Cerebellar nuclear complex (tissue), 1 donor: ENCODE measurements at places on chromosomes 1 and 21.

DNA sequence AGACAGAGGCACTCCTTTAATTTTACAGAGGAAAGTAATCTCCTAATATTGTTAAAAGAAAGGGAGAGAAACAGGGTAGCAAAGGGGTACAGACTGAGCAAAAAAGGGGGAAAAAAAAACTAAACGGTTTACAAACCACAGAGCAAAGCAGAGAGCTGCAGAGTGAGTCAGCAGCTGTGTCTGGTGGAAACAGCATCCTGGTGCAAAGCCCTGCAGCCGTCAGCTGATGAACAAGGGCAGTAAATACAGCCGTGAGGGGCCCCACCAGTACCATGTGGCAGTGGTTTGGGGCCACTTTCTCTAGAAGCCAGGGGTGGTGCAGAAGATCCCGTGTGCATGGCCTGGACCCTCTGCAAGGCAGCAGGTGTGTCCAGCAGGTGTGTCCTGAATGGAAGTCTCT, 111.3 kb downstream of the ERG start:
- no peak for DNase-seq

DNA sequence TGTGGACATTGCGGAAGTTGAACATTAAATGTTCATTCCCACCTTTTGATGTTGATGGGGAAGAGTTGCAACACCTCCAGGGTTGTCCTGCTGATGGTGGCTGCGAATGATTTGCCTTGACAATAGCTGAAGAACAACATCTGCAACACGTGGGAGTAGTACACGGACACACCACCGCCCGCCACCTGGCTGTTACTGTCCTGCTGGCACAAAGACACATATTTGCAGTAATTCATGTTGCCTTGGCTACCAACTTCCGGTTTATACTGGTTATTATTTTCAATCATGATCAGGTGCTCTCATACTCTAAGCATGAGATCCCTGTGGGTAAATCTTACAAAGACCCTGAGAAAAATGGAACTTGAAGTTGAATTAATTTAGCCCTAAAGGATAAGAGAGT, 55.2 kb downstream of the UBR4 start:
- no peak for DNase-seq

DNA sequence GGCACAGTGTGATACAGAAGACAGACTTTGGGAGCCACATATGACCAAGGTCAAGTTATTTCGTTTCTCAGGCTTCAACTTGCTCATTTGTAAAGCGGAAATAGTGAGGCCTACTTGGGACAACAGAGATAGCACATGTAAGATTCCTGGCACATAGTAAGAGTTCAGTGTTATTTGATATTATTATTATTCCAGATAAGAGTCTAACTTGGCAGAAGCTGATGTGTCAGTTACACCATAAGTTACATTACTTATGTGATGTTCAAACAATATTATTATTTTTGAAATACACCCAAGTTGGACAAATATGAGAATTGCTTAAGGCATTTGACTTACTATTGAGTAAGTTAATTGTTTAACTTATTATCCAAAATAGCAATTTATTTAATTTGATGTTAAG, 10.2 kb upstream of the CYP4X1 start:
- no peak for DNase-seq

DNA sequence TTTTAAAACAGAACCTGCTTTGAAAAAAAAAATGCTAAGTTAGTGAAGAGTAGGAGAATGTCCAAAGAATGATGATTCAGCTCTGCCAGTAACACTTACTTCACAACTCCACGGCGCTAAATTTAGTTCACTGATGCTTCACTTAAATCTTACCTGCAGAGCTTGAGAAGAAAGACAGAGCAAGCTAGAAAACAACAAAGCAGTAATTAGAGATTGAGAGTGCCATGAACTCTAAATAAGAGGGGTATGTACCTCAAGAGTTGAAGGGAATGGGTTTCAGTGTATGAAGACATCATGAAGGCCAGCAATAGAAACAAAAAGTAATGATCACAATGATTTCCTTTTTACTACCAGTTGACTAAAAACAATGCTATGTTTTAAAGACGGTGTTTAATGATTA, 32.8 kb downstream of the EPRS1 start:
- no peak for DNase-seq

DNA sequence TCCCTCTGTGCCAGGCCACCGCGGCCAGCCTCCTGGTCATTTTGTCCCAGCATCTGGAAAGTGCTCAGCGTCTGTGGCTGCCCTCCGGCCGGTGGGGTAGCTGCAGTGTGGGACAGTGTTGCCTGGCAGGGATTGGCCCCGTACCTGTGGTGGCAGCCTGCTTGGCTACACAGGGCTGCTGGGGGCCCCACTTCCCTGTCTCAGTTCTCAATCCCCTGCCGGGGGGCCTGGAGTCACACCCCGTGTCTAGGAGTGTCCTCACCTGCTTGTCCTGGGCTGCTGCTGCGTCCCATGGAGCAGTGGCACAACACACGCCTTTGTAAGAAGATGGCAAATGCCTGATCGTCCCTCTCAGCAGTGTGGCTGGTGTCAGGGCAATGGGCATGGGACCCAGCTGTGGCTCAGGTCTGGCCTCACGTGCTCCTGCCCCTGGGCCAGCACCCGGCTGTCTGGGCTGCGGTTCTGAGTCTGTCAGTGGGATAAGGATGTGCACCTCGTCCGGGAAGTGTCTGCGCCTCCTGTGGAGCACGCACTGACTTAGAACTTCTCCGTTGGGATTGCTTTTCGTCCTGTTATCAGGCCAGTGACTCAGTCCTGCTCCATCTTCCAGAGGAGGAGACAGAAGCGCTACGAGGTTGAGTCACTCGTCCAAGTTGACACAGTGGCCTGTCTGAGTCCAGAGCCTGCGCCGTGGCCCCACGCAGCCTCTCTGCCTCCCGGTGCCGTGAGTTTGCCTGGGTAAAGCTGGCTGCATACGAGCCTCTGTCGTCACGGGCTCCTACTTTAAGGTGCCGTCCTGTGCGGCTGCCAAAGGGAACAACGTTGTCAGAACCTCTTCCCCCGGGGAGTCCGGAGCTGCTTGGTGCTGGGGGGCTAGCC, 41.0 kb downstream of the CRYAA start:
- no peak for DNase-seq

- no peak for DNase-seq
Measured at GRCh38 chr1:61992257-61992656, 202.4 kb upstream of the L1TD1 start.
